ENCODE measurements at places on chromosomes 4 and X.
A peak's percentile ranks its signal among the peaks of the same experiment; 100 is the strongest.

- DNase-seq, result no peak
Observed at GRCh38 chr4:79050541-79050880, 111.3 kb upstream of the PAQR3 start.

GRCh38 chr4:32454482-32454881 is 1734.3 kb downstream of the PCDH7 start:
- no peak for DNase-seq

DNA sequence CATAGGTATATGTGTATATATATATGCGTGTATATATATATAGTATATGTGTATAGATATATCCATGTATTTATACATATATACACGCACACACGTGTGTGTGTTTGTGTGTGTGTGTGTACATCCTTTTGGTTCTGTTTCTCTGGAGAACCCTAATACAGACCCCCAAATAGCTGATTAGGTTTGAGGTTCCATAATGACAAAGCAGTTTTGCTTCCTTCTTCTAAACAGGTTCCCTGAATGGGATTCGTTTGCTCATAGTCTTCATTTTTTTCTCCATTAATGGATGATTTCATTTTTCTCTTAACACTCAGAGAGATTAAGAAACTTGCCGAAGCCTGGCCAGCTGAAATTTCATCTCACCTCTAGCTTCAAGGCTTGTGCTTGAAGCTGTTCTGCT is 234.0 kb upstream of the BCOR start:
- no peak for DNase-seq

DNA sequence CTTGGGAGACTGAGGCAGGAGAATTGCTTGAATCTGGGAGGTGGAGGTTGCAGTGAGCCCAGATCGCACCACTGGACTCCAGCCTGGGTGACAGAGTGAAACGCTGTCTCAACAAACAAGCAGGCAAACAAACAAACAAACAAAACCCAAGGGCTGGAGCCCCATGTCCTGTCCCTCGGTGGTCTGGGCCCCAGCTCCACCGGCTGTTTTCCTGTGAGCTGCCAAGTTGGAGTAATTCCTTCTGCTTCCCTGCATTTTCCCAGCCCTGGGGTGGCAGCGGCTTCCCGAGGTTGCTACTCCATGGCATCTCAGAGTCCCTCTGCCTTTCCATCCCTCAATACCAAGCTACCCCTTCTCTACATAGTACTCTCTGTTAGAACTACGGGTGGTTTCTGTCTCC is 43.2 kb downstream of the RGS12 start:
- DNase-seq, result no peak

GRCh38 chrX:39972340-39972739 is 125.4 kb downstream of the BCOR start:
- DNase-seq, result no peak

GRCh38 chrX:1781766-1782165 is 166.9 kb downstream of the ASMT start:
- DNase-seq, result no peak

- no peak for DNase-seq
Observed at GRCh38 chr4:123893011-123893981, 496.7 kb downstream of the SPRY1 start.

DNA sequence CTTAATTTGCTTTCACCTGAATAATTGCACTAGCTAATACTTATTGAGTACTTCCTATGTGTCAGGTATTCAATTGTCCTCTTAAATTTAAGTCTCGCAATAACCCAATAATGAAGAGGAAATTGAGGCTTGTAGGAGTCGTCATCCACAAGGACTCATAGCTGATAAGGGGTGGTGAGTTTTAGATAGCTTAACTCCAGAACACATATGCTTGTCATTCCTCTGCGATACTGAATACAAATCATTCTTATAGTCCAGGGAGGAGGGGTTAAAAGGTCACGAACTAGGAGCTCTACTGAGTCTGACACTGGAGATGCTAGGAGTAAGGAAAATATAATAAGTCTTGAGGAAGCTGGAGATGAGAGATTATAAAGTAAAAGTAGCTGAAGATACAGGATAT is 1.4 kb upstream of the PACRGL start:
- no peak for DNase-seq

- no peak for DNase-seq
Observed at GRCh38 chr4:95540227-95540626, 8.5 kb downstream of the UNC5C start.

- DNase-seq, result no peak
Observed at GRCh38 chrX:12657433-12657832, 133.8 kb upstream of the PRPS2 start.

DNA sequence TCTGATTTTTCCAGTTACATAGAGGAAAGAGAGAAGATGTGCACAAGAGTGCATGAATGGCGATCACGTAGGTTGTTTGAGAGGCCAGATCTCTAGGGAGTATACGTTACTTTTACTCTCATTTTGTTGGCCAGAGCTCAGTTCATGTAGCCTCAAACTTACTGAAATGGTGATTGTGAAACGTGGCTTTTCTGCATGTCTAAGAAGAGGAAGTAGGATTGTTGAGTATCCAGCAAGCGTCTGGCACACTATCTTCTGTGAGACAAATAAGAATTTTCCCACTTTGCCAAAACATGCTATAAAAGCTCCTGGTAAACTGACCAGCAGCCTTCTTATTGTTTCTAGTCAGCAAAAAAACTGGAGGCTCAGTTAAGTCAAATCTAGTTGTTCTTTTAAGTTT is 264.5 kb upstream of the EMCN start:
- no peak for DNase-seq

DNA sequence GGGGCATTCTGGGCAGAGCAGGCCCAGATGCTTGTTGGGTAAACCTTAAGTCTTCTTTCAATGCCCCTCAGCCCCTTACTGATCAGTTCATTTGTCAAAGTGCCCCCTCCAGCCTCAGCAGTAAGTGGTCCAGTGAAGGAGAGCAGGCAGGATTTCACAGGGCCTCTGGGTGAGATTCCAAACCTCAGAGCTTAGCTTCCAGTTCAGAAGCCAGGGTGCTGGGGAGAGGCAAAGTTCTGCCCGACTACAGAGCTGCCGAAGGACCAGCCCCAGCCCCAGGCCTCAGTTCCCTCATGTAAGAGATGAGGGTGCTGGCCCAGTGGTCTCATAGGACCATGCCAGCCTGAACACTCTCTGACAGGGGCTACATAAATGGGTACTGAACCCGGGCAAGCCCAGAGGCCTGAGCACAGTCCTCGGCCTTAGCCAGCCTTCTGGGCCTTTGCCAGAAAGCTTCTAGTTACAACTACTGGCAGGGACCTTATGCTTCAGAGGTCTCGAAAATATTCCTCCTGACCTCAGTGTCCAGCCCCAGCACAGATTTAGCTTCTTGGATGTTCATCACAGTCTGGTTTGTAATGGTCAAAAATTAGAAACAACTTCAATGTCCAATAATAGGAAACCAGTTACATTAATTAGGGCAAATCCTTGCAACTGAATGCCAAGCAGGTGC is 851 bp upstream of the RIPPLY1 start:
- no peak for DNase-seq

- DNase-seq, result no peak
Observed at GRCh38 chr4:75845992-75846391, 56.3 kb downstream of the PPEF2 start.

DNA sequence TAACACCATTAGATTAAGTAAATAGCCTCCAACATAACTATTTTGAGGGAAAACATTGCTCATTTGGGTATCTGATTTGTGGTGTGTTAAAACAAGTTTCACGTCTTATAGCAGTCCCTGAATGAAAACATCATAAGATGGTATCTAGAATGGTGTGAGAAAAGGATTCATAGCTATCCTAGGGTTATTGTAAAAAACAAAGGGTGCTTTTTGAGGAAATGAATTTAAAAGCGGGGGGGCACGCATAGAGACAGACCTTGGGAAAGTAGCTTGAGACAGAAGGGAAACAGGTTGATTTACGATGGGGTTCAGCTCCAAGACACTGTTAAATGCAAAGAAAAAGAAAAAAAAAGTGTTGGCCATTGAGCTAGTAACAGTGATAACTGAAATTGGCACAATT is 768 bp upstream of the CXCL10 start:
- no peak for DNase-seq

DNA sequence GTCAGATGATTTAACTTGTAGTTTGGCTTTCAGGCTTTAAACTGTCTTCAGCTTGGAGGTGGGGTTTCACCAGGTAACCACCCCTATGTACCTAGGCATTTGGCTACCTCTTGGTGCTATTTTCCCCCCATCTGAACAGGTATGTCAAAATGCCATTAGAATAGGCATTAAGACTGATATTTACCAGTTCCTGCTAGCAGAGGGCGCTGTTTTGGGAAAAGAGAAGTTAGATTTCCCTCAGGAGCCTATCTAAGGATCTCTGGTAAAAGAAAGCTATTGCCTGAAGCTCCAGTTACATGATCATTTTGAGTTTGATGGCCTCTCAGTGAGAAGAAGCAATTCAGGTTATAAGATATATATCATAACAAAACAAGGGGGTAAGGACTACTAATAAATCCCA is 879.1 kb downstream of the SH3BGRL start:
- no peak for DNase-seq

DNA sequence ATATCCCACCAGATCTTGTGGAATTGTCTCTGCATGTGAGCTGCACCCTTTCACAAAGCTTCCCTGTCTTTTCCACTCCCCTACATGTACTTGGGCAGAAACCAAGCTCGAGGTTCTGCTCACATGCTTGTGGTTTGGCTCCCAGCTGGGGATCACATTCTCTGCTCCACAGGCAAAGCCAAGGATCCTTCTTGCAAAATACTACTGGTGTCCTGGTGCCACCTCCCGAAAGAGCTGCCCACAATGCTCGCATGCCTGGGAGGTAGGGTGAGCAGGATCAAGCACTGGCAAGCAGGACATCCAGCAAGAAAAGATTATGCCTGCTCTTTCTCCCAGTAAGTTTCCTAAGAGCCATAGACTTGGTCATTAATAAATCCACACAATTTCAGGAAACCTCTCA is 45.1 kb upstream of the PPARGC1A start:
- DNase-seq, result no peak

DNA sequence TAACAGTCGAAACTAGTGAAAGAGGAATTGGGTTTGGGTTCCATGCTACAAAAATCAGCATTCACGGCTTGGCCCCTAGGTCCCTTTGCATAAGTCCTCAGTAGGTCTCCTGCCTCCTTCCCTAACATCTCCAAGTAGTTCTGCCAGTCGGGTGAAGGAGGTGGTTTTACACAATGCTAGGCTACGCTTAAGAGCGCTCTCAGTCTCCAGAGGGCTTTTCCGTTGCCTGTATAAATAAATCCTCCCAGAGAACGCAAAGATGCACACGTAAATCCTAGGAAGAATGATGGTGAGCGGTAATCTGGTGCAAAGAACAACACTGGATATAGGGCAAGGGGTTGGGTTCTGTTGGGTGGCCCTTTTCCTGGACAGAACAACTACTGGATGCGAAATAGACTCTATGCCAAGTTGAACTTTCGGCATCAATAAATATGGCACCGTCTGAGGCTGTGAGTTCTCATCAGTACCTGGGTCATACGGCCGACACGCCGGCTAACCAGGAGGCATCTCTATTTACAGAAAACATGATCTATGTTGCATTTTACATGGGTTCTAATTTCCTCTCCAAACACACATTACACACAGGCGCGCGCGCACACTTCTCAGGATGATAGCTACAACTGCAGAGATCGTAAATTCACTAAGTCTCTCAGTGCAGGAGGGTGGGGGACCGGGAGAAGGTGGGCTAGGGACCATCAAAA is 1.3 kb downstream of the CAMK2D start:
- peak; percentile 53 for DNase-seq

- DNase-seq, result no peak
Observed at GRCh38 chr4:162793004-162793403, 373.7 kb downstream of the NAF1 start.

- no peak for DNase-seq
Observed at GRCh38 chrX:155259752-155260151, 4.5 kb downstream of the RAB39B start.

- DNase-seq, result no peak
Observed at GRCh38 chrX:149799938-149800337, 18.2 kb downstream of the MAGEA9 start.

DNA sequence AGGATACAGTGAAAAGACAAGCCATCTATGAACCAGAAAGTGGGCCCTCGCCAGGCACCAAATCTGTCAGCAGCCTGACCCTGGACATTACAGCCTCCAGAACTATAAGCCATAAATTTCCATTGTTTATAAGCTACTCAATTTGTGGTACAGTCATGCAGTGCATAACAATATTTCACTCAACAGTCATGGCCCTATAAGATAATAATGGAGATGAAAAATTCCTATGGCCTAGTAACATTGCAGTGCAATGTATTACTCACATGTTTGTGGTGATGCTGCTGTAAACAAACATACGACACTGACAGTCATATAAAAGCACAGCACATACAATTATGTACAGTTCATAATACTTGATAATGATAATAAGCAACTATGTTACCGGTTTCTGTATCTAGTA is 17.1 kb upstream of the TLR1 start:
- no peak for DNase-seq

- DNase-seq, result no peak
Observed at GRCh38 chr4:154526151-154526550, 24.0 kb downstream of the PLRG1 start.

DNA sequence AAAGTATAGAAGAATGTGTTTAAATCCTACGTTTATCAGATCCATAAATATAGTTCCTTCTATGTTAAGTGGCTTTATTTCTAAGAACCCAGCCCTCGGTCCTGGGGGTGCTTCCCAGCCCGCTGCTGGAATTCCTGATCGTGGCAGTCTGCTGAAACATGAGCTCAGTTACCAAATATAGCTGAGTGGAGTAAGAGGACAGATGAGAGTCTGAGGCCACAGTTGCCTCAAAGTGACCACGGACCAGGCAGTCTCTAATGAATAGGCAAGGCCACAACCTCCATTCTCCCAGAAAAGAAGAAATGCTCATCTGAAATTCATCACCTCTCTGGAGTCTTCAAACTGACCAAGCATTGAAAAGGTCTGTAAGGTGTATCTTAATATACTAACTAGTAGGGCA is at the start of gene PALLD:
PALLD (plus strand) TSS at position 219 of the 400 bp plus-strand sequence.
- DNase-seq, result no peak
